T-helper 22 cell (primary cell): ENCODE measurements at places on chromosomes 13 and 19.

DNA sequence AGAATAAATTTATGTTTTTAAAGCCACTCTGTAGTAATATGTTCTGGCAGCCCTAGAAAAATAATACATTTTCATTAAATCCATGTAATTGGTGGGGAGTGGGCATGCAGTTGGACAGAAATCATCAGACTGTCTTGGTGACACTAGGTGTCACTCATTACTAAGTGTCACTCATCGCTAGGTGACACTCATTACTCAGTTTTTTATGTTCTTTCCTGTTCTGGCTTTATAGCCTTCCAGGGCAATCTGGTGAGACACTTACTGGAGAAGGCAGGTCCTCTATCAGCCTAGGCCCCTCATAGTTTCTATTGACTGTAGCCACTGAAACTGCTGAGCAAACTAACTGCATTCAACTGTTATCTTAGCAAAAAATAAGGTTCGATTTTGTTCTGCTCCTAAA lies 542.1 kb downstream of the SLITRK1 start:
- no peak for DNase-seq

GRCh38 chr19:28238270-28238820 lies 974.6 kb downstream of the UQCRFS1 start:
- DNase-seq: no peak

GRCh38 chr13:42494157-42494556 lies 79.8 kb upstream of the TNFSF11 start:
- DNase-seq: no peak

GRCh38 chr13:39552246-39552645 lies 50.7 kb downstream of the LHFPL6 start:
- no peak for DNase-seq

- DNase-seq: no peak
These were observed 146.7 kb upstream of the SPACA7 start for GRCh38 chr13:112229445-112229844.

- DNase-seq: no peak
These were observed 169.4 kb upstream of the CSNK1A1L start for GRCh38 chr13:37274569-37275497.

- DNase-seq: no peak
These were observed 257.6 kb downstream of the TEX29 start for GRCh38 chr13:111577956-111578605.

DNA sequence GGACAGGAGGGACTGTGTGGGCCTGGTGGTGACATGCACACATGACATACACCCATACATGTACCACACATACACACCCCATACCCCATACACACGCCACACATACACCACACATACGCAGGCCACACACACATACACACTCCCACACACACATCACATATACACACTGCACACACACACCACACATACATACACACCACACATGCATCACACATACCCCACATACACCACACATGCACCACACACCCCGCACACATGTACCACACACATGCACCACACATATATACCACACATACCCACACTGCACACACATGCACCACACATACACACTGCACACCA lies 76.5 kb upstream of the KCTD15 start:
- no peak for DNase-seq

DNA sequence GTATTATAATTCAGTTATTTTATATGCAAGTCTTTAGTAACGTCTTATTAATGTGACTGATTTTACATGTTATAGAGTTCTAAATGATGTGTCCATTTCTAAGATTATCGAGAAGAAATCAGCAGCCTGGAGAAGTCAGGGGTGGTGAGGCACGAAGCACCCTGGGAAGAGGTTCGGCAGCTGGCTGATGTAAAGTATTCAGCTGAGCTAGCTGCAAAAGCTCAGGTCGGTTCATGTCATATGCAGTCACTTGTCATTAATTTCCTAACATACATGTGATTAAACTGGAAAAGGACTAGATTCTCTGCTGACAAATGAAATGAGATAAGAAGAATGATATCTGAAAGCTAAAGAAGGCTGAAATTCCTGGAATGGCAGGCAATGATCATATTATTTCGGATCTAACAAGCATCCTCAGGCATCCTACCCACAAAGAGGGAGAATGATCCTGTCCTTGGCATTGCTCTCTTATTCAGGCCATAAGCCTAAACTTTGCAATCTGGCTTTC lies 383.0 kb upstream of the SLITRK1 start:
- no peak for DNase-seq

DNA sequence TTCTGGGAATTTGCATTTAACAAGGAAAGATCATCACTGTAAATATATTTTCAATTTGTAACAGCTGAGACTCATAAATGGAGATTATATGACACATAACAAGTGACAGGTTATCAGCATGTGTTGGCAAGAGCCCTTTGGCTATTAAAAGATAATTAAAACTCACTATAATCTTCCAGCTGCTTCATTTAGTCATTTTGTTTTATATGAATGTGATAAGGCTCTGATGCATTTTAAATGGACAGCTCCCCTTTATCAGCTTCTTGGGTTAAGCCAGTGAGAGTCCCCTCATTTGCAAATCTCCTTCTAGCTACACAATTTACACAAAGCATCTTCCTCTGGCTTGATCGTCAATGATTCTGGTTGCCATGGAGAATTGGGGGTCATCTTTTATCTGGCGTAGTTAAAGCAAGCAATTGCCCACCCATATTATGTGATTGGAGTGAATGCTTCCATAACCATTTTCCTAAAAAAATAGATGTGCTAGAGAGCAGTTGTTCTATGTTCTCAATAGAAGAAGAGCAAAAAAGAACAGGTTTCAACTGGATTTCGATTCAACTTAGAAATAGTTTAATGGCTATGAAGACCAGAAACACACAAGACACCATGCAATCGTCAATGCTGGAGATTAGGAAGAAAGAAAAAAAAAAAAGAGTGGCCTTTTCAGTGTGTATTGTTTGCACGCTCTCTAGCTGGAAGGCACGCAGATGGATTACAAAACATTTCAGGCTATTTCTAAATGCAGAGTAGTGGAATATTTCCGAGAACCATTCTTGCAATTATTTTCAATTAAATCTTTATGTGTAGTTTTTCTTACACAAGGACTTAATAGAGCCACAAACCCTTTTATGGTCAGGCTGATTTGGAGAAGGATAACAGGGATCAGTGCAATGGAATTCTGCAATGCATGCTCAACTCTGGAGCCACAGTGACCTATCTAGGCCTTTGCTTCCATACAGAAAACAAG lies 27.4 kb downstream of the STARD13 start:
- no peak for DNase-seq

DNA sequence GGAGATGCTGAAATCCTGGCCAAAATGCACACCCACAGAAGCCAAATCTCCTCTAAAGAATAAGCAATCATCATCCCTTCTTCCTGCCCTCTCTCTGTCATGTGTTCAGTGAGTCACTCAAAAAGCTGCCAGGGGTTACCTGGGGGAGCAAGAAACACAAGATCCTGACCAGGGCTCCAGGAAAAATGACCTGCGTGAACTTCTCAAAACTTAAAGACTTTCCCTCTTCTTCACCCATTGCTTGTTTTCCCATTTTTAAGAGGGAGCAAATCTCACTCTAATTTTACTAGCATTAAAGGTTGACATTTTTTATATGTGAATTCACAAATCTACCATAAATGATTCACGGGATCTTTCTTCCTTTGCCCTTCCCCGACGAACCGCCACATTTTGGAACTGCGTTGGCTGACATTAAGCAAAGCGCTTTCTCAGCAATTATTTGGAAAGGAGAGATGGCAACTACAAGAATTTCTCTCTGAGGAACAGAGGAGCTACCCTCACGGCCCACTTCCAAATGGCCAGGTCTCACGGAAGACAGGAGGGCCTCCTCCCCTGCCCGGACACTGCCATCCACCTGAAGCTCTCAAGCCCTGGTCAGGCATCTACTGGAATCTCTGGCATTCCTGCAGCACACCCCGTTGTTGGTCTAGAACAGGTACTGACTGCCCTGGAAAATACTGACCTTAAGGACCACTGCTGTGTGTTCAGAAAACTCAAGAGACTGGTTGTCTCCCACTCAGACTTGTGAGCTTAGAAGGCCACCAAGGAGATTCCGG lies 14.2 kb downstream of the TSHZ3 start:
- DNase-seq: no peak

DNA sequence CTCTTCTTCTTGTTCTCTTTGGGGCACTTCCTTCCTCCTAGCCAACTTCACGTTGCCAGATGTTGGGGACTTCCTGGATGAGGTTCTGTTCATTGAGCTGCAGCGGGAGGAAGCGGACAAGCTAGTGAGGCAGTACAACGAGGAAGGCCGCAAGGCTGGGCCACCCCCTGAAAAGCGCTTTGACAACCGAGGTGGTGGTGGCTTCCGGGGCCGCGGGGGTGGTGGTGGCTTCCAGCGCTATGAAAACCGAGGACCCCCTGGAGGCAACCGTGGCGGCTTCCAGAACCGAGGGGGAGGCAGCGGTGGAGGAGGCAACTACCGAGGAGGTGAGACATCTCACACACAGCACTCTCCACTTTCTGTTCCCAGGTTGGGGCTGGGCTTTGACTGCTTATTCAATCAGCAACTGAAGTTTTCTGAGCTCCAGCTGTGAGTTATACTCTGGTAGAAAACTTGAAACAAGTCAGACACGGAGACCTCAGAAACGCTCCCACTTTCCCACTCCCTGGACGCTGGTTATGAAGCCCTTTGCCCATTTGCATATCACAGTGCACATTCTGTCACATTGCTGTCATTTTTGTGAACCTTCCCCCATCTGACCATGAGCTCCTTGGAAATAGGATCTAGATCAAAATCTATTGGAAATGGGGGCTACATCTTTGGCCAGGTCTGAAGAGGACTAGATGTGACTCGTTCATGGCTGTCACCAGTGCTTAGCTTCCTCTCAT lies 7.2 kb upstream of the CCDC97 start:
- DNase-seq: peak; percentile 63

- DNase-seq: no peak
These were observed 2.5 kb upstream of the GARIN5A start for GRCh38 chr19:50478901-50479715.

DNA sequence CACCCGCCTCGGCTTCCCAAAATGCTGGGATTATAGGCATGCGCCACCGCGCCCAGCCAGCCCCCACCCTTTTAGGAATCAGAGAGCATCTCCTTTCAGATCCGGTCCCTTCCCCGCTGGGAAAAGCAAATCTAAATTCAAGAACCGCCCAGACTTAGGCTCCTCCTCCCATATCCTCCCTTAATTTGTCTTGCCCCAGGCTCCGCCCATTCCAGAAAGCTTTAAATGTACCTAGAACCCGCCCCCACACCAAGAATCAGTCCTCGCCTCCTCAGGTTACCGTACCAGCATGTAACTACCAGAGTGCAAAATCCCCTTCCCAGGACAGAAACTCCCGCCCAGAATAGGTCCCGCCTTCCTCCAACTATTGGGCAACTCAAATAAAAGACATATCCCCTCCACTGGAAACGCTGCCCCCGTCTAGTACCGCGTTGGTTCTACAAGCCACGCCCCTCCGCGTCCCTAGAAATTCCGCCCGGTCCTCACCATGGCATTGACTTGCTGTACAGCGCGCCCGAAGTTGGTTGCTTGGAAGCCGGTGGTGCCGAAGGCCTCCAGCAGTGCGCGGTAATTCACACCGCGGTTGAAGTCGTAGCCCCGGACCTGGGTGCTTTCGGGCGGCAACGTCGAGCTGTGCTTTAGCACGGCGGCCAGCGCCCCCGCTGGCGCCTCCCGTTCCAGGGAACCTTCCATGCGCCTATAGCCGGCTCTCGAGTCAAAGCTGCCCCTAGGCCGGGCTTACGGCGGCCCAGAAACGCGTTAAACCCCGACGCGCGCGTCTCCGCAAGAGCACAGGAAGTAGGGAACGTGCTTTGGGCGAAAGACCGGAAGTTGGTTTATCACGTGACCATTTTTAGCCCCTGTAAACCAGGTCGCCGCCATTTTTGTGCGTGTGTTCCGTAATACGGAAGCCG lies at the start of gene DHPS:
Gene DHPS (minus strand): TSS at position 807 of the 914 bp plus-strand sequence. CDS start 114 bp downstream, at position 693.
- DNase-seq: peak; percentile 88
